ENCODE measurements at places on chromosomes 7 and 10. TPM values are rescaled to one million over a fixed set of nuclear protein-coding genes. Genes with fewer than 3 reads are reported as not detected.

DNA sequence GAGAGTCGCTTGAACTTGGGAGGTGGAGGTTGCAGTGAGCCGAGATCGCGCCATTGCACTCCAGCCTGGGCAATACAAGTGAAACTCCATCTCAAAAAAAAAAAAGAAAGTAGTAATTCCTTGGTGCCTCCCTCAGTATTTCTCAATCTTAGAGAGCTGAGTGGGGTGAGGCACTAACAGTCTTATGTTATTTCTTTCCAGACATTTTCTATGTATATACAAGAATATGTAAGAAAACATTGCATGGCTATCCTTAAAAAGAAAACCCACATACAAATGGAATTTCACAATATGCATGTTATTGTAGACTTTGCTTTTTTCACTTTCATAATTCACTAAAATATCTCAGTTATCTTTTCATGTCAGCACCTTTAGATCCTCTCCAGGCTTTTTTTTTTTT is 13.6 kb upstream of the SLF2 start:
- H3K27me3 ChIP-seq, result no peaks in the 10 kb centered on the region
- no peak for DNase-seq
- H3K4me1 ChIP-seq, result peaks cover 27% of the 10 kb centered on the region
- no peak overlapping the region for H3K27ac ChIP-seq
- no peak overlapping the region for H3K4me3 ChIP-seq

GRCh38 chr10:3770611-3771110 is 14.3 kb downstream of the KLF6 start:
- no peak overlapping the region for H3K27ac ChIP-seq
- DNase-seq, result peak; percentile 41
- peaks cover 17% of the 10 kb centered on the region for H3K36me3 ChIP-seq
- no peak overlapping the region for H3K4me3 ChIP-seq

DNA sequence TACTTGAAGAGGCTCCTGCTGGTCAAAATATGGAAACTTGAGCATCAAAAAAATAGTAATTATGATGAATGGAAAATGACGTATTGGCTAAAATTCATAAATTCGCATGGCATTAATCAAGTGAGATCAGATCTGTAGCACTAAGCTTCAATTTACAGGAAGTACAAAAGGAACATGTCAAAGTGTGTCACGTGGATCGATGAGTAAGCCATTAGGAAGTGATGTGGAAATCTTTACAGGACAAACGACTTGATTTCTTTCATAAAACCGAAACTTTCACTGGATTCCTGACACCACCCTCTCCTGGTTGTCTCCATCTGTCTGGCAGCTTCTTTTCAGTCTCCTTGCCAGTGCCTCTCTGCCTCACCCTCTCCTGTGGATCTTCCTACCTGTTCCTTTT is 25.8 kb downstream of the AKR1C8 start:
- no peaks in the 10 kb centered on the region for H3K4me1 ChIP-seq
- H3K27me3 ChIP-seq, result no peaks in the 10 kb centered on the region

DNA sequence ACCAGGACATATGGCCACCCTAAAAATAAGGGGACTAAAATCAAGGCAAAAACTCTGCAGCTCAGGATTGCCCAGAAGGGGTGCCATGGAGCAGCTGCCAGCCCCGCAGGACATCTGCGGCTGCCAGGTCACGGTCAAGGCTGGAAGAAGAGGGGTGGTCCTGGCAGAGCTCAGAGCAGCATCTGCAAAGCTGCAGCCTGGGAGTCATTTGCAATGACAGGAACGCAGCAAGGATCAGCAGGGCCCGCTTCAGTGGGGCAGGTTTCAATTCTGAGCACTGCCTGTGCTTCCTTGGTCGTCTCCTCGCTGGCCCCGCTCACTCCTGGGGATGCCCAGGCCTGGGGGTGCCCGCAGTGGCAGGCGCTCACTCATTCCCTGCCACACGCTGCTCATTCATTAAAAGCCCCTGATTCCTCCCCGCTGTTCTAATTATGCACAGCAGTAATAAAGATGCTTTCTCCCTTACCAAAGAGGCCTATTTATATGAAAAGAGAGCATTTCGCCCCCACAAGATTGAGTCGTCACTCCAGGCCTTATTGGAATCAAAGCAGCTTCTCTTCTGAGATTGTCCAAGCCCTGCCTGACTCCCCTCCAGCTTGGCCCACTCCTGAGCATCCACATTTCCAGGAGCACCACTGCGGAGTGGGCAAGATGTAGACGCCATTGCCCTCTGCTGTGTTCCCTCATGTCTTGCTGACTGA is 4.6 kb downstream of the HSPA12A start:
- H3K4me3 ChIP-seq, result no peak overlapping the region
- no peaks in the 10 kb centered on the region for H3K36me3 ChIP-seq
- no peak overlapping the region for H3K27ac ChIP-seq
- peak; percentile 23 for DNase-seq
- H3K4me1 ChIP-seq, result peaks cover 16% of the 10 kb centered on the region
- peaks cover 17% of the 10 kb centered on the region for H3K27me3 ChIP-seq

GRCh38 chr10:36057731-36058130 is 415.6 kb upstream of the FZD8 start:
- DNase-seq, result no peak
- no peaks in the 10 kb centered on the region for H3K36me3 ChIP-seq
- no peak overlapping the region for H3K27ac ChIP-seq

- no peak overlapping the region for H3K4me3 ChIP-seq
- no peak for DNase-seq
- H3K27me3 ChIP-seq, result no peaks in the 10 kb centered on the region
- no peak overlapping the region for H3K27ac ChIP-seq
- no peaks in the 10 kb centered on the region for H3K4me1 ChIP-seq
Observed at GRCh38 chr7:77933394-77933793, 134.8 kb downstream of the PHTF2 start.

DNA sequence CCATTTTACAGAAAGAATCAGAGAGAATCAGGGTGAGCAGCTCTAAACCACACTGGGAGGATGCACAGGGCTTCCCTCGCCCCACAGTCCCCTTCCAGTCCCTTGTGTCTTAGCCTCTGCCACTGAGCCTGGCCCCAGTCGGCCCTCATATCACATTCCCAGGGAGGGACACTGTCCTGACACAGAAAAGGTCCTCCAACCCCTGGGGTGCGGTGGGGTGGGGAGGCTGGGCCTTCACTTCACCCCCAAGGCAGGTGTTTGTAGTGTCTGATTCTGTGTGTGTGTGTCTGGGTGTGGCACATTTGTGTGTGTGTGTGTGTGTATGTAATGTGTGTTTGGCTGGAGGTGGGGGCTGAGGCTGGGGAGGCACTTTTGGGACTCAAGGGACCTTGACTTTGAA is 1.8 kb upstream of the KCP start:
- H3K27me3 ChIP-seq, result peaks cover 79% of the 10 kb centered on the region
- H3K36me3 ChIP-seq, result no peaks in the 10 kb centered on the region
- peaks cover 24% of the 10 kb centered on the region for H3K4me1 ChIP-seq
- DNase-seq, result no peak
- no peak overlapping the region for H3K27ac ChIP-seq

DNA sequence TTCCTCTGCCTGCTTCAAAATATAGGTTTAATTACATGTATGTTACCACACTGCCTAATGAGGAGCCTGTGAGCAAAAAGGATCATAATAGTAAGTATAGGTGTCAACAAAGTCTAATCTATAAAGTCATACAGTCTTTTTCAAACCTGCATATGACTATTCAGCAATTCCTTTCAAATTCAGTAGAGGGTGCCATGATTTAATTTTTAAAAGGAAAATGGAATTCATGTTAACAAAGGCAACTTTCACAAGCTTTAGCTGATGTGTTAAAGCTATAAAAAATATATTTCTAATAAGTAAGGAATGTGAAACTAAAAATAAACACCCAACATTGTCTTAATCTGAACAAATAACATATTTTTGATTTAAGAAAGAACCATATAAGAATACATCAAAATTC is 52.1 kb downstream of the MPP7 start:
- H3K27me3 ChIP-seq, result no peaks in the 10 kb centered on the region
- no peak overlapping the region for H3K27ac ChIP-seq
- H3K36me3 ChIP-seq, result no peaks in the 10 kb centered on the region
- H3K4me3 ChIP-seq, result no peak overlapping the region

GRCh38 chr7:30429156-30429530 is 49.4 kb downstream of the NOD1 start:
- H3K27ac ChIP-seq, result no peak overlapping the region
- no peak for DNase-seq
- H3K4me3 ChIP-seq, result no peak overlapping the region
- H3K36me3 ChIP-seq, result peaks cover 52% of the 10 kb centered on the region
- no peaks in the 10 kb centered on the region for H3K27me3 ChIP-seq

GRCh38 chr7:67429735-67430134 is 433.1 kb downstream of the TYW1 start:
- no peak overlapping the region for H3K4me3 ChIP-seq
- H3K27ac ChIP-seq, result no peak overlapping the region
- no peaks in the 10 kb centered on the region for H3K36me3 ChIP-seq
- H3K4me1 ChIP-seq, result peaks cover 11% of the 10 kb centered on the region

GRCh38 chr7:122883049-122883680 is 3.1 kb downstream of the CADPS2 start:
- no peak overlapping the region for H3K27ac ChIP-seq
- H3K4me1 ChIP-seq, result peaks cover 6% of the 10 kb centered on the region
- no peak for DNase-seq
- H3K36me3 ChIP-seq, result no peaks in the 10 kb centered on the region

GRCh38 chr7:159149488-159149887 is 4.8 kb upstream of the VIPR2 start:
- peaks cover 7% of the 10 kb centered on the region for H3K27me3 ChIP-seq
- H3K4me1 ChIP-seq, result peaks cover 6% of the 10 kb centered on the region
- H3K27ac ChIP-seq, result no peak overlapping the region
- no peaks in the 10 kb centered on the region for H3K36me3 ChIP-seq
- no peak for DNase-seq

DNA sequence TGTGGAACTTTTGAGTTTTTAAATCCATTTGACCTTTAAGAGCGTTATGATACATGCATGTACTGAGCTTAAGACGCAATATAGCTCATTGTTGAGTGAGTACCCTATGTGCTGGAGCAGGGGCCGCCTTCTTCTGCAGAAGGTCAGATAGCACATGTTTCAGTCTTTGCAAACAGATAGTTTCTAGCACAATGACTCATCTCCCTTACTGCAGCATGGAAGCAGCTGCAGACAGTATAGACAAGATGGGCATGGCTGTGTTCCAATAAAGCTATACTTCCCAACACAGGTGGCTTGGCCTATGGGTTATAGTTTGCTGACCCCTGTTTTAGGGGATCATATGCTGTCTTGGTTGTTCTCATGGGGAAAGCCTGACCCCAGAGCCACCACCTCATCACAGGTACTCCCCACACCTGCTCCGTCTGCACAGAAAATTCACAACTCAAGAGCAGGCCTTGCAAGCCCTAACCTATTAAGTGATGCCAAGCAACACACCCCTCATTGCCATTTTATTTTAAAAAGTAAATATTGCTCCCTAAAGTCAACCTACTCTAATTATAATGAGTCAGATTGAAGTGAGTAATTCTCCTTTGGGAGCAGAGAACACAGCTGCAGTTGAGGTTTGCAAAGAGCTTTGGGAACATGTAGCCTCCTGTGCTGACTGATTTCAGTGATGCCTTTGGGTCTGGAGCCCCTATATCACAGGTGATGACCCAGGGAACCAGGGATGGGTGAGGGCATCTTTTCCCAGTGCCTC is 330.1 kb downstream of the PAXIP1 start:
- H3K27me3 ChIP-seq, result no peaks in the 10 kb centered on the region
- H3K27ac ChIP-seq, result no peak overlapping the region
- H3K36me3 ChIP-seq, result no peaks in the 10 kb centered on the region

DNA sequence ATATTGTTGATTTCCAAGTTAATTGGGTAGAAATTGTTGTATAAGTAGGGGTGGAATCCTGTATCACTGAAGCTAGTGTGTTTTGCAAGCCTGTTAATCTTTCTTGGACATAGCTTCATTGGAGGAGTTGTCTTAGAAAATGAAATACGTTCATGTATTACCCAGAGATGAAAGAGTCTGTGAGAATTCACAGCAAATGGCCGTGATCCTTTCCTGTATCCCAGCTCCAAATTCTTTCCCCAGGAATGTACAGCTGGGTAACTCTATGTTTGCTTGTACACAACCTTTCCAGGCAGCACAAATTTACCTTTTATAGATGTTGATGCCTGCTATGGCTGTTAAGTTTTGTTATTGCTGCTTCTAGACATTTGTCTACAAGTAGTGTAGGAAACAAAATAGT is 18.7 kb downstream of the MYPN start:
- H3K4me3 ChIP-seq, result no peak overlapping the region
- H3K27me3 ChIP-seq, result no peaks in the 10 kb centered on the region
- no peaks in the 10 kb centered on the region for H3K36me3 ChIP-seq
- no peak overlapping the region for H3K27ac ChIP-seq
- H3K4me1 ChIP-seq, result peaks cover 2% of the 10 kb centered on the region

DNA sequence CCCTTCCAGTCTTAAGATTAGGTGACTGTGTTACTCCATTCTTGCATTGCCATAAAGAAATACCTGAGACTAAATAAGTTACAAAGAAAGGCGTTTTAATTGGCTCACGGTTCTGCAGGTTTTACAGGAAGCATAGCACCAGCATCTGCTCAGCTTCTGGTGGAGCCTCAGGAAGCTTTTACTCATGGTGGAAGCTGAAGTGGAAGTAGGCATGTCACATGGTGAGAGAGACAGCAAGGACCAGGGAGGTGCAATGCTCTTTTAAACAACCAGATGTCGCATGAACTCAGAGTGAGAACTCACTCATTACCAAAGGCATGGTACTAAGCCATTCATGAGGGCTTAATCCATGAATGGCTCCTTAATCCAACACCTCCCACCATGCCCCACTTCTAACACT is 34.0 kb upstream of the TMEM273 start:
- DNase-seq, result no peak
- no peak overlapping the region for H3K27ac ChIP-seq
- peaks cover 4% of the 10 kb centered on the region for H3K27me3 ChIP-seq

DNA sequence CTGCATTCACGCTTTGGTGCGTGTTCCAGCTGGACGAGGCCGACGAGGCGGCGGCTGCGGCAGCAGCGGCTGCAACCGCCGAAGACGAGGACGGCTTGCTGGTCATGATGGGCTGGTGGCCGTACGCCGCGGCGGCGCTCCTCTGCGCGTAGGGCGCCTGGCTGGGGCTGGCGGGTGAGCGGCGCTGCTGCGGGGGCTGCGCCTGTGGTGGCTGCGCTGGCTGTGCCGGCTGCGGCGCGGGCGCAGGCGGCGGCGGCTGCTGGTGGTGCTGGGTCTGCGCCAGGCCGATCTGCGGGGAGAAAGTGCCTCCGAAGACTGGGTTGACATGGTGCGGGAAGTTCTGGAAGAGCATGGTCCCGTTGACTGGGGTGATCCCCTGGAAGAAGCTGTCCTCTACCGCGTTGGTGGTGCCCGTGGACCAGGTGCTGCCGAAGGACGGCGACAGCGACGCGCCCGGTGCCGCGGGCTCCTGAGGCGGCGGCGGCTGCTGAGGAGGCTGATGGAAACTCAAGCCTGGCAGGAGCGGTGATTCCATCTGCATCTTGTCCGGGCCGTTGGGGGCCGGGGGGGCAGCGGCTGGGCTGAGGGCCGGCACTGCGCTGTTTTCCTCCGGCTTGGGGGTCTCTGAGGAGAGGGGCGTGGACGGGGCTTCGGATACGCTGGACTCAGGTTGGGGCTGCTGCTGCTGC is 51.1 kb downstream of the CPEB3 start:
- H3K27me3 ChIP-seq, result peaks cover 5% of the 10 kb centered on the region
- peak; percentile 54 for DNase-seq
- peaks cover 11% of the 10 kb centered on the region for H3K4me1 ChIP-seq
- H3K27ac ChIP-seq, result peak overlapping the region; percentile 92
- peak overlapping the region; percentile 82 for H3K4me3 ChIP-seq

LLCFC1 gene
- not detected for total RNA-seq

TRPV5 gene
- total RNA-seq, result 0.04 TPM

POLR3A gene
- total RNA-seq, result 10.3 TPM

MXI1 gene
- 17.1 TPM for total RNA-seq

VWA2 gene
- total RNA-seq, result 0.04 TPM

CDNF gene
- 1.8 TPM for total RNA-seq
